ENCODE measurements at places on chromosomes 6 and 20.

DNA sequence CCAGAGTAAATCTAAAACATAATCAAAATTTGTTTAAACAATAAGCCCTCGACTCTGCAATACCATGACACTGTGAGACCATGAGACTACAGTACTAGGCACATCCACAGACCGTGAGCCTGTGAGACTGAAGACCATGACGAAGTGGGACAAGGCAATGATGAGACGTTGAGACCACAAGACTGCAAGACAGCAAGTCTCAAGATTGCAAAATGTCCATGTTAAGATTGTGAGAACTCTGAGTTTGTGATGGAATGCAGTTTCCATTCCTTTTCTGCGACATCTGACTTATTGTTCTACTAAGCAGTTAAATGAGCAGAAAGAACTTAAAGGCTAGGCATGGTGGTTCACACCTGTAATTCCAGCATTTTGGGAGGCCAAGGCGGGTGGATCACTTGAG, 102.1 kb upstream of the PHACTR1 start:
- H3K36me3 ChIP-seq, result no peaks in the 10 kb centered on the region
- no peak overlapping the region for H3K27ac ChIP-seq
- H3K4me1 ChIP-seq, result no peaks in the 10 kb centered on the region

DNA sequence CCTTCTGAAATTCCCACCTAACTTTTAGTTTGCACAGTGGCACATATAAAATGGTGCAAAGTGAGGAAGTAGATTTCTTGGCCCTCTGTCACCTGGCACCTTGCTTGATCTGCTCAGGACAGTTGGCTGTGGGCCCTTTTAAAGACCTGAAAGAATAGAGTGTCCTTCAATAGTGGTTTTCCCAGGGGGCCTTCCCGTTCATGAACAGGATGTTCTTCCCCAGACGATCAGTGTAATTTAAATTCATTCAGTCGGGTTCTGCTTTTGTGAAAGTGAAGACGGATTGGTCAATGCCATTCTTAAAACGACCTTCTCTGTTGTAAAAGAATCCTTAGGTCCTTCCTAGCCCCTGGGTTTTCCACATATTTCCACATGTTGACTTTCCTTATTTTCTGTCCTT, 178.5 kb downstream of the SASH1 start:
- peak overlapping the region; percentile 39 for H3K27ac ChIP-seq
- peaks cover 53% of the 10 kb centered on the region for H3K36me3 ChIP-seq
- peaks cover 19% of the 10 kb centered on the region for H3K27me3 ChIP-seq

GRCh38 chr6:109059571-109060021, 35.0 kb downstream of the SESN1 start:
- peak overlapping the region; percentile 99 for H3K27ac ChIP-seq
- H3K36me3 ChIP-seq, result no peaks in the 10 kb centered on the region
- no peaks in the 10 kb centered on the region for H3K27me3 ChIP-seq

DNA sequence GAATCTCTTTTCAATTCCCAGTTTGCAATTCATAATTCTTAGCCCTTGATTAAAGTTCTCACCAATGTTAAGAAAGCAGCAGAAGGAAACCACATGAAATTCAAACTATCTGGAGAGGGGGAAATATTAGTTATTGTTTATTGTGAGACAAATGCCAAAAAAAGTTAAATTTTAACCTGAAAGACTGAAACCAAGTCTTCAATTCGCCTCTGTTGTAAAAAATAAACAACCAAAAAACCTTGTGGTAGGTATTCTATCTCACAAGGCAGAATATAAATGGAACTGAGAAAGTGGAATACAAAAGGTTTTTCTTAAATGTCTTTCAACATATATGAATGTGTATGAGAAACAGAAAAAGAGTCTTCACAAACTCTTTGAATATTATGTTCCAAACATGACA, 24.8 kb downstream of the TMX4 start:
- H3K4me3 ChIP-seq, result no peak overlapping the region
- DNase-seq, result no peak
- H3K4me1 ChIP-seq, result no peaks in the 10 kb centered on the region
- H3K27me3 ChIP-seq, result no peaks in the 10 kb centered on the region

- H3K36me3 ChIP-seq, result peaks cover 5% of the 10 kb centered on the region
- H3K4me1 ChIP-seq, result peaks cover 4% of the 10 kb centered on the region
- peak; percentile 8 for DNase-seq
Observed at GRCh38 chr6:20069021-20069522, 143.2 kb downstream of the MBOAT1 start.

GRCh38 chr6:149289192-149289781, 28.2 kb upstream of the TAB2 start:
- peaks cover 3% of the 10 kb centered on the region for H3K4me1 ChIP-seq
- H3K36me3 ChIP-seq, result no peaks in the 10 kb centered on the region
- no peak overlapping the region for H3K27ac ChIP-seq
- no peak overlapping the region for H3K4me3 ChIP-seq

DNA sequence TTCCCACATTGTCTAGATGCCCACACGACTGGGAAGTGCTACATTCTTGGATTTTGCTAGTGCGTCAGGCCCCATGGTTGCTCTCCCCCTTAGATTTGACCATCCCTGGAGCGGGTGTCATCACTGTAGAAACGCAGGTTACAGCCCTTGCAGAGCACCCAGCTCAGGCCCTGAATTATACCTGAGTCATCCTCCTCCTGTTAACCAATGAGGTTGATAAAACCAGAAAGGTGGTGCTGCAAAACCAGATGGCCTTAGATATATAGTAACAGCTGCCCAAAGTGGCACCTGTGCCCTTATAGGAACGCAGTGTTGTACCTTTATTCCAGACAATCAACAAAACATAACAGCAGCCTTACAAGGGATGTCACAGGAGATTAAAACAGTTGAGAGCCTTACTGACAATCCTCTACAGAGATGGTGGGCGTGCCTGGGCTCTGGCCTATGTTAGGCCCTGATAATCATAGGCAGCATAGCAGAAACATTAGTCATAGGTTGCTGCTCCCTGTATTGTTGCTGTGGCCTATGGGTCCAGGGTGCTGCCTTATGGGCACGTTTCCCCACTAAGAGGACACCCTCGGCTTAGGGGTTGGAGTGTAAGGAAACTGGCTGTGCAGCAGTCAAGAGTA, 33.6 kb upstream of the HSF2 start:
- H3K27ac ChIP-seq, result no peak overlapping the region
- no peaks in the 10 kb centered on the region for H3K4me1 ChIP-seq
- no peak for DNase-seq
- H3K27me3 ChIP-seq, result peaks cover 3% of the 10 kb centered on the region
- H3K36me3 ChIP-seq, result no peaks in the 10 kb centered on the region

GRCh38 chr6:131673184-131673583, 28.0 kb downstream of the OR2A4 start:
- DNase-seq, result no peak
- no peaks in the 10 kb centered on the region for H3K36me3 ChIP-seq
- H3K27me3 ChIP-seq, result peaks cover 1% of the 10 kb centered on the region
- H3K4me3 ChIP-seq, result no peak overlapping the region
- H3K4me1 ChIP-seq, result peaks cover 4% of the 10 kb centered on the region
- H3K27ac ChIP-seq, result no peak overlapping the region

- no peaks in the 10 kb centered on the region for H3K4me1 ChIP-seq
- no peaks in the 10 kb centered on the region for H3K36me3 ChIP-seq
- no peaks in the 10 kb centered on the region for H3K27me3 ChIP-seq
- no peak overlapping the region for H3K4me3 ChIP-seq
- no peak overlapping the region for H3K27ac ChIP-seq
Observed at GRCh38 chr6:134005800-134006199, 46.6 kb downstream of the SLC2A12 start.

- H3K36me3 ChIP-seq, result no peaks in the 10 kb centered on the region
- H3K4me3 ChIP-seq, result no peak overlapping the region
- H3K27me3 ChIP-seq, result no peaks in the 10 kb centered on the region
- no peak for DNase-seq
Observed at GRCh38 chr6:6875818-6876470, 231.8 kb upstream of the RREB1 start.

DNA sequence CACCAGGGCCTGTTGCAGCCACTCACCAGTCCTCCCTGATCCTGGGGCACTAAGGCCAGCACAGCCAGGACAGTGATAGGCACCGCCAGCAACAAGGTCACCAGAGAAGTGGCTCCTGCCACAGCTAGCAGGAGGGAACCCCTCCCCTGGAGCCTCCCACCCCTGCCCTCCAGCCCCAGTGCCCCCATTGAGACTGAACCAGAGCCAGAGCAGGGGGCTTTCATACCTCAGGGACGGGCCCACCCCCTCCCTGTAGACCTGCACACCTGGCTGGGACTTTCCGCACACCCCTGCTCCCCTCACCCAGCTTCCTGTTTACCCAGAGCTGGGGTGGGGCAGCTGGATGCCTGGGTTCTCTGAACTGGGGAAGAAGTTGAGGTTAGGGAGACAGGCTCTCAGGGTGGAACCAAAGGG, at the start of gene LTB:
Gene LTB (minus strand): TSS at position 195 of the 414 bp plus-strand sequence. CDS start 7 bp downstream, at position 188.
- no peaks in the 10 kb centered on the region for H3K36me3 ChIP-seq
- H3K4me3 ChIP-seq, result peak within 1 kb of the TSS; percentile 96
- DNase-seq, result no peak
- H3K27ac ChIP-seq, result no peak within 1 kb of the TSS
- peaks cover 7% of the 10 kb centered on the region for H3K27me3 ChIP-seq

All from endothelial cell (in vitro differentiated cells).